Temporal lobe (tissue), 4 donors: ENCODE measurements at places on chromosomes 3 and 15. TPM values are rescaled to one million over a fixed set of nuclear protein-coding genes. Genes with fewer than 3 reads are reported as not detected.

ITIH4 gene
- 2.2 TPM for total RNA-seq

ABCF3 gene
- 38.4 TPM for total RNA-seq

DPPA2 gene
- not detected for total RNA-seq

NRROS gene
- 0.49 TPM for total RNA-seq

MINAR1 gene
- 2.5 TPM for total RNA-seq

GOLGA8T gene
- total RNA-seq: 0.49 TPM

CLDN11 gene
- total RNA-seq: 14.5 TPM

GHSR gene
- total RNA-seq: not detected

SELENOK gene
- total RNA-seq: 21.4 TPM

HYAL1 gene
- total RNA-seq: 0.49 TPM

ZNF619 gene
- 4.2 TPM for total RNA-seq

SERINC4 gene
- under 0.01 TPM for total RNA-seq

STRIT1 gene
- not detected for total RNA-seq

RGMA gene
- total RNA-seq: 16.2 TPM

MOBP gene
- 0.25 TPM for total RNA-seq

CEMIP gene
- 3.9 TPM for total RNA-seq
